ENCODE measurements at places on chromosomes 12 and 14. TPM values are rescaled to one million over a fixed set of nuclear protein-coding genes. Genes with fewer than 3 reads are reported as not detected.

Gene IRAK3
- 0.97 TPM for total RNA-seq

Gene NXPH4
- 75.4 TPM for total RNA-seq

Gene OR4K14
- total RNA-seq: not detected

Gene CTSG
- total RNA-seq: not detected

Gene TFCP2
- total RNA-seq: 20.8 TPM

Gene KIF5A
- 2.6 TPM for total RNA-seq

Gene WIF1
- not detected for total RNA-seq

Gene RHOJ
- total RNA-seq: 55.1 TPM

Gene PLD4
- total RNA-seq: not detected

Gene MIPOL1
- 9.8 TPM for total RNA-seq

Gene KLC1
- total RNA-seq: 190 TPM

DNA sequence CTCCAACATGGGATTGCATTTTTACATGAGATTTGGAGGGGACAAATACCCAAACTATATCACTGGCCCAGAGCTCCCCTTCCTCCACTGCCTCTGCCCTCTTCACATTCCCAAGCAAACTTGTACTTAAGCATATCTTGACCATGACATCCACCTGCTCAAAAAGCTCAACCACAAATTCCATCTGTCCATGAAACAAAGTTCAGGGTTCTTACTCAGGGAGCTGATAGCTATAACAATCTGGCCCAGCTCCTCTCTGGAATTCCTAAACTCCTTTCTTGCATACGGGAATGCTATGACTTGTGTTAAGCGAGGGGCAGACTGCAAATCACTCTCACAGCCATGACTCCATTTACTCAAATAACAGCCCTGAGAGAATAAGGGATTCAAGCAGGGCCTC is 152.1 kb downstream of the GALC start:
- no peak overlapping the region for H3K4me3 ChIP-seq
- H3K27me3 ChIP-seq: no peaks in the 10 kb centered on the region
- no peaks in the 10 kb centered on the region for H3K4me1 ChIP-seq
- no peak overlapping the region for H3K27ac ChIP-seq

DNA sequence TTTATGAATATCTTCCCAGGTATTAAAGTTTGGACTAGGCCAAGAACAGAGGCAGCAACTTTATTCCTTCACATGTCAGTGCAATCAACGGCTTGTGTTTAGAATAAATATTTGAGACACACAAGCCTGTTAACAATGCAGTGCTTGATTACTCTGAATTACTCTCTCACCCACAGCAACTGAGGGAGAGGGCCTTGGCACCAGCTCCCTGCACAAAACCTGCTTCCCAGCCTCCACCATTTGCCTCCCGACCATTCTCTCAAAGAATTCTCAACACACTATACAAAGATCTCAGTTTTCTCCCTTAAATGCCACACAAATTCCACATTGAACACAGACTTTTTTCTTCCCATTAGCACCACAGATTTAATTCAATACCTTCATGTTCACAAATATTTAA is 77.0 kb downstream of the STON2 start:
- no peak overlapping the region for H3K27ac ChIP-seq
- peaks cover 26% of the 10 kb centered on the region for H3K27me3 ChIP-seq
- no peaks in the 10 kb centered on the region for H3K36me3 ChIP-seq
- H3K4me3 ChIP-seq: no peak overlapping the region

- no peaks in the 10 kb centered on the region for H3K27me3 ChIP-seq
- H3K36me3 ChIP-seq: no peaks in the 10 kb centered on the region
- no peaks in the 10 kb centered on the region for H3K4me1 ChIP-seq
- no peak for DNase-seq
Observed at GRCh38 chr14:32020882-32021281, 56.2 kb upstream of the ARHGAP5 start.

DNA sequence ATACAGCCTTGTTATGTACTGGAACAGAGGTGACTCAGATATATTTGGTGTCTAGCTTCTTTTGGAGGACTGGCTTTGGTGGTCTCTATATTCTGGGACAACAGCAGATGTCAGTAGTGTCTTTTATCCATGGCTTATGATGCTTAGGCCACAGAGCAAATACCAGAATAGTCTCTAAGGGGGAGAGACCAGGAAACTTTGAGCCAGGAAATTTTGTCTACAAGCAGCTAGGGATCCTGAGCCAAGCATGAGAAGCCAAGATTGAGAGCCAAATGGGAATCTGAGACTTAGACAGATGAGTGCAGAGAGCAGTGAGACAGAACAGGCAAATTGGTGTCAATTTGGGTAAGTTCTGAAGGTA is 28.4 kb upstream of the PTPRR start:
- no peak overlapping the region for H3K4me3 ChIP-seq
- no peak overlapping the region for H3K27ac ChIP-seq
- no peaks in the 10 kb centered on the region for H3K36me3 ChIP-seq

- no peak overlapping the region for H3K4me3 ChIP-seq
- H3K27me3 ChIP-seq: no peaks in the 10 kb centered on the region
- peaks cover 2% of the 10 kb centered on the region for H3K36me3 ChIP-seq
- H3K4me1 ChIP-seq: peaks cover 14% of the 10 kb centered on the region
- no peak overlapping the region for H3K27ac ChIP-seq
Observed at GRCh38 chr12:106229036-106229591, 18.7 kb downstream of the CKAP4 start.

GRCh38 chr12:57886542-57886941 is 40.0 kb upstream of the CTDSP2 start:
- peak overlapping the region; percentile 24 for H3K4me3 ChIP-seq
- peaks cover 5% of the 10 kb centered on the region for H3K36me3 ChIP-seq
- peaks cover 53% of the 10 kb centered on the region for H3K4me1 ChIP-seq
- H3K27ac ChIP-seq: peak overlapping the region; percentile 74
- DNase-seq: no peak

DNA sequence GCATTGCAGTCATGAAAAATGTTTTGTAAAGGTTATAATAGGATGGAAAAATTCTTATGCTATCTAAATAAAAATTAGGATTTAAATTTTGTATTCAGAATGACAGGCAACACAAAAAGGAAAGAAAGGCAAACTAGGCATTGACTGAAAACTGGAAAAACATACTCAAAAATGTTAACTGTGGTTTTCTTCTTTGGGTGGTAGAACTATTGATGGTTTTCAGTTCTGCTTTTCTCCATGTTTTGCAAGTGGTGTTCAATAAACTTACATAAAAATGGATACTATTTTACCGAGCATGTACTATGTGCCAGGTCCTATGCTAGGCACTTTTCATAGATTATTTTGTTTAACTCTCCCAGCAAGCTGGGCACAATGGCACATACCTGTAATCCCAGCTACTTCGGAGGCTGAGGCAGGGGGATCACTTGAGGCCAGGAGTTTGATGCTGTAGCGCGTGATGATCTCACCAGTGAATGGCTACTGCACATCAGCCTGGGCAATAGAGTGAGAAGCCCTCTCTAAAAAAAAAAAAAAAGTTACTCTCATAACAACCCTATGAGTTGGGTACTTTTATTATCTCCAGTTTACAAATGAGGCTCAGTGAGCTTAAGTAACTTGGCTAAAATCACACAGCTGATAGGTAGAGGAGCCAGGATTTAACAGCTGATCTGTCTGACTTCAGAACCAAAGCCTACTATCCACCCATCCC is 26.3 kb upstream of the TCP11L2 start:
- no peak overlapping the region for H3K27ac ChIP-seq
- H3K36me3 ChIP-seq: no peaks in the 10 kb centered on the region
- no peaks in the 10 kb centered on the region for H3K4me1 ChIP-seq
- no peak for DNase-seq

DNA sequence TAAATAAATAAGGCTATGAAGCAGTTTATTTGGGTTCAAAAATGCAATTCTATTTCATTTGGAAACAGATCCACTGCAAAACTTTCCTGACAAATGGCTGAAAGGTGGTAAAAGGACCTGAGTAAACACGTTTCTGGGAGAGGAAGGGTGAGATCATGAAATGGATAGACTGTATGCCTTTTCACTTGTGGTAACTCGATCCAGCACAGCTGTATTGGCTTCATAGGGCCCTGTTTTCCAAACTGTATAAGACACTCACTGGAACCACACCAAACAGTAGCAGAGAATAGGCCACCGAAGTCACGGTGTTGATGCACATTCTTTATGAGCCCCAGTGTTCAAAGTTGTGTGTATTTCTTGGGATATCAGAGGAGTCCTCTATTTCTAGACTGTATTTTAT is 325.2 kb upstream of the DIO2 start:
- DNase-seq: no peak
- H3K36me3 ChIP-seq: peaks cover 3% of the 10 kb centered on the region
- no peak overlapping the region for H3K27ac ChIP-seq
- no peak overlapping the region for H3K4me3 ChIP-seq

DNA sequence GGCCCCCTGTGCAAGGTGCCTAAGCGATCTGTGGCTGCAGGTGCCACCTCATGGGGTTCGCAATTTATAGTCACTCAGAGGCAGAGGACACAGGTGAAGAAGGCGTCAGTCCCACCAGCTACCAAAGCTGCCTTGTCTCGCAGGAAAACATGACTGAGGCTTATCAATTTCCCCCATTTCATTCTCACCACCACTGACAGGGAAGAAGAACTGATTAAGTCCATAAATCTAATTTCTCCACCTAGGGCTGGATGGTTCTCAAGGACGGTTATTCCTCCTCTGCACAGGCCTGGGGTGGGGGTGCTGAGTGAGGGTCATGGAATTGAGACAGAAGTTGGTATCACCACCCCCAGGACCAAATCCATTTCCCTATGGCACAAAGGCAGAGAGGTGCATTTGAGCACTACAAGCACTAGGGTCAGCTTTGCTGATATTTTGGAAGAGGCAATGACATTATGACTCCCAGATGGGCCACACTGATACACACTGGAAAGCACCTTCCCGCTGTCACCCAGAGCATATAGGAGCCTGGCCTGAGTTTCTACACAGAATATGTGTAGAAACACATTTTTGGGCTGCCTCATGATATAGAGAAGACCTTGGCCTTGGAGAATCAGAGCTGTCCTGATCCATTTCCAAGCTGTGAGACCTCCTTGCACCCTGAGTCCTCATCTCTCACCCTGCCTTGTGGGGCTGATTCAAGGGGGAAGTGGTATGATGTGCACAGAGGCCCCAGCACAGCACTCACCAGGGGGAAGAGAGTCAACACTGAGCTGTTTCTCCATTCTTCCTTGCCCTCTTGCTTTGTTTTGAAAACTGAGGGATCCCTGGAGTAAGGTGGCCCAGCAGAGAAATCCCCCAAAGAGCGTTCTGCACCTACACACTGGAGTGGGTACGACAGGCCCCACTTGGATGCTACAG is 59.4 kb downstream of the PITPNM2 start:
- DNase-seq: no peak
- no peak overlapping the region for H3K4me3 ChIP-seq
- no peak overlapping the region for H3K27ac ChIP-seq
- peaks cover 28% of the 10 kb centered on the region for H3K4me1 ChIP-seq
- no peaks in the 10 kb centered on the region for H3K36me3 ChIP-seq

GRCh38 chr12:49403971-49404450 is 36.7 kb downstream of the SPATS2 start:
- no peak overlapping the region for H3K4me3 ChIP-seq
- H3K4me1 ChIP-seq: peaks cover 7% of the 10 kb centered on the region
- no peaks in the 10 kb centered on the region for H3K27me3 ChIP-seq
- no peak for DNase-seq

- H3K36me3 ChIP-seq: no peaks in the 10 kb centered on the region
- H3K27ac ChIP-seq: no peak overlapping the region
- H3K4me1 ChIP-seq: no peaks in the 10 kb centered on the region
- DNase-seq: no peak
- no peak overlapping the region for H3K4me3 ChIP-seq
- H3K27me3 ChIP-seq: peaks cover 6% of the 10 kb centered on the region
Observed at GRCh38 chr12:74482115-74482514, 55.5 kb upstream of the ATXN7L3B start.

DNA sequence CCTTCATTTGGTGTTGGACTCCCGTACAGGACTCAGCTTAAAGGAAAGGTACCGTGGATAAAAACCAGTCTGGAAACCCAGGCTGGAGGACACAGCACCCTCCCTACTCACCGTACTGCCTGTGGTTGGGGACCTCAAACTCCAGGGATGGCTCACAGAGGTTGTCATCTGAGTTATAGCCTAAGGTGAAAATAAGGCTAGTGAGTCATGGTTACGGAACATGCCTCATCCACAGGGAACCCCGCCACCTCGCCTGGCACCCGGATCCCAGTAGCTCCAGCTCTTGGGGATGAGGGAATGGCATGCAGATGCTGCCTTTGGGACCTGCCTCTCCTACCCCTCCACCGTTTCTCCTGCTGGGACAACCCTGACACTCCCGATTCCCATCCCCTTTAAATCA is 36.8 kb upstream of the GPR68 start:
- no peaks in the 10 kb centered on the region for H3K27me3 ChIP-seq
- peaks cover 2% of the 10 kb centered on the region for H3K36me3 ChIP-seq
- no peak overlapping the region for H3K27ac ChIP-seq
- no peak for DNase-seq
- no peak overlapping the region for H3K4me3 ChIP-seq

- peaks cover 48% of the 10 kb centered on the region for H3K36me3 ChIP-seq
- no peaks in the 10 kb centered on the region for H3K27me3 ChIP-seq
- peaks cover 37% of the 10 kb centered on the region for H3K4me1 ChIP-seq
- H3K4me3 ChIP-seq: no peak overlapping the region
Observed at GRCh38 chr14:68840454-68840853, 47.6 kb upstream of the ZFP36L1 start.

DNA sequence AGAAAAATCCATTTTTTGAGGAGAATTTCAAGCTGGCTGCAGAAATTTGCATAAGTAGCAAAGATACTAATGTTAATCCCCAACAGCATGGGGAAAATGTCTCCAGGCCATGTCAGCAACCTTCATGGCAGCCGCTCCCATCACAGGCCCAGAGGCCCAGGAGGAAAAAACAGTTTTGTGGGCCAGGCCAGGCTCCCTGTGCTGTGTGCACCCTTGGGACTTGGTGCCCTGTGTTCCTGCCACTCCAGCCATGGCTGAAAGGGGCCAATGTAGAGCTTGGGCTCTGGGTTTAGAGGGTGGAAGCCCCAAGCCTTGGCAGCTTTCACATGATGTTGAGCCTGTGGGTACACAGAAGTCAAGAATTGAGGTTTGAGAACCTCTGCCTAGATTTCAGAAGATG is 76.3 kb downstream of the MGAT4C start:
- no peak overlapping the region for H3K27ac ChIP-seq
- no peaks in the 10 kb centered on the region for H3K4me1 ChIP-seq
- no peak overlapping the region for H3K4me3 ChIP-seq
- H3K36me3 ChIP-seq: no peaks in the 10 kb centered on the region

DNA sequence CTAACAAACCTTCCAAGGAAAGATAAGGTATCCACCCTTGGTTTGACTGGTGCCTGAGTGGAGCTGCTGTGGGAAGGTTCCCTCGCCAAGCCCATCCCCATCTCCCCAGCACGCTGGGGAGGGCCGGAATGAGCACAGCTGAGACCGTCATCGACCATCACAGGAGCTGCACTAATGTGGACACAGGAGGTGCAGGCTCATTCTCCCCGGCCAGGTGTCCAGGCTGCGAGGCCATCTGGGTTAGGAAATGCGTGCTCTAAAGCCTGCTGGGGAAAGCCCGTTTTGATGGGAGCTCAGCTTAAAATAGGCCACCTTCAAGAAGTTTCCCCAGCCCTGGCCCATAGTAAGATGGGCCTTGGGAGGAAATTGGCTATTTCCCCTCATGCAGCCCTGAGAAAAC is 35.2 kb upstream of the FOXN3 start:
- no peaks in the 10 kb centered on the region for H3K4me1 ChIP-seq
- H3K4me3 ChIP-seq: no peak overlapping the region
- no peak overlapping the region for H3K27ac ChIP-seq
- DNase-seq: peak; percentile 43
- H3K36me3 ChIP-seq: no peaks in the 10 kb centered on the region

Measured in chondrocyte (in vitro differentiated cells).